ENCODE measurements at places on chromosomes 3 and 15.
A peak's percentile ranks its signal among the peaks of the same experiment; 100 is the strongest.

- no peak for DNase-seq
Measured at GRCh38 chr3:136146981-136147729, 49.0 kb downstream of the MSL2 start.

DNA sequence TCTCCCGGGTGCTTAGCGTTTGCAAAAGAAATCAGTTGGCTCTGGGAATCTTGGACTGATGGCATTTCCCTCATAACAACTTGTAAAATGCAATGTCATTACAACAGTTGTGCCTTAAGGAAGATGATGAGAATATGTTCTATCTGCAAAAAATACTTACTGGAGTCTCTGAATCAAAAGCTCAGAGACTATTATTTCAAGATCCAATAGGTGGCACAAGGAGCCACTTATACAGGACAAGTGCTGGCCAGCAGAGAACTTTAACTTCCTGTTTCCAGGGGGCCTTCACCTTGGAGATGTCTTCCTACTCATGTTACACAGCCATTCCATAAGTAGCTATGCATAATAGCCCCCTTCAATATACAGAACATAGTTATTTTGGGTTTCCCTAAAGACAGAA lies 8.9 kb upstream of the RPS27L start:
- DNase-seq, result no peak

GRCh38 chr3:72338942-72339669 lies 509.1 kb downstream of the SHQ1 start:
- peak; percentile 68 for DNase-seq

GRCh38 chr3:177789500-177789899 lies 592.2 kb upstream of the TBL1XR1 start:
- no peak for DNase-seq

DNA sequence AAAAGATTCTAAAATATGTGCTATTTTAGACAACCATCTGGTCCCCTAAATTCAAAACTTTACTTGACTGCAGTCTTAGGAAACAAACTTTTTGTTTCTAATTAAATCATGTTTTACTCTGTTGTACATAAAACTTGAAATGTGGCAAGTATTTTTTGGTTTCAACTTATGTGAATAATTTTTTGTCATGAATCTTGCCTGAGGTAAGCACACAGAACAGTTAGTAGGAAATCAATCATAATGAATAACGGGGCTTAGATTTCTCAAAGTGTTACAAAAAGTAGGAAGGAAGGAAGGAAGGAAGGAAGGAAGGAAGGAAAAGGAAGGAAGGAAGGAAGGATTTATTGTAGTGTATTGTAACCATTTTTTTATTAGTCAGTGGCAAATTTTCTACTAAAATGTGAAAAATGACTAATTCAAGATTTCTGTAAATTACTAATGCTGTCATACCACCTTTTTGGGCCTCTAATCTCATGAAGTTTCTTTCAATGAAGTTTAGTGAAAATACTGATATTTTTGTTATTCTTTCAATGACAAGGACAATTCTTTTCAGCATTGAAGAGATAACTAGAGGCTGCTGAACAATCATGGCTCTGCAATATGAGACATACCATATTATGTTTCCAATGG lies 1689.2 kb downstream of the OTOL1 start:
- no peak for DNase-seq

DNA sequence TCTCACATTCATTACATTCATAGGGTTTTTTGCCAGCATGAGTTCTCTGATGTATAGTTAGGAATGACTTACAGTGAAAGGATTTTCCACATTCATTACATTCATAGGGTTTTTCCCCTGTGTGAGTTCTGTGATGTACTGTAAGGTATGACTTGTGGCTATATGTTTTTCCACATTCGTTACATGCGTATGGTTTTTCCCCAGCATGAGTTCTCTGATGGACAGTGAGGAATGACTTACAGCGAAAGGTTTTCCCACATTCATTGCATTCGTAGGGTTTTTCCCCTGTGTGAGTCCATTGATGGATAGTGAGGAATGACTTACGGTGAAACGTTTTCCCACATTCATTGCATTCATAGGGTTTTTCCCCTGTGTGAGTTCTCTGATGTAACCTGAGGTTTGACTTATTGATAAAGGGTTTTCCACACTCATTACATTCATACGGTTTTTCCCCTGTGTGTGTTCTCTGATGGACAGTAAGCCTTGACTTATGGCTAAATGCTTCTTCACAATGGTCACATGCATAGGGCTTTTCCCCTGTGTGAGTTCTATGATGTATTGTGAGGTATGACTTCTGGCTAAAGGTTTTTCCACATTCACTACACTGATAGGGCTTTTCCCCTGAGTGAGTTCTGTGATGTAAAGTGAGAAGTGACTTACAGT lies 47.4 kb downstream of the ZNF717 start:
- DNase-seq, result no peak
